Spinal cord (tissue), 10 donors: ENCODE measurements at places on chromosomes 13 and 19. TPM values are rescaled to one million over a fixed set of nuclear protein-coding genes. Genes with fewer than 3 reads are reported as not detected.

Gene TTC9B
- total RNA-seq, result 34.2 TPM

Gene CLC
- 1.2 TPM for total RNA-seq

Gene PVR
- 29.8 TPM for total RNA-seq

Gene ELAVL3
- total RNA-seq, result 69.0 TPM

Gene ACP7
- total RNA-seq, result 0.10 TPM

Gene SMARCA4
- 110 TPM for total RNA-seq

Gene CD37
- total RNA-seq, result 10.5 TPM

Gene CGB5
- 1.4 TPM for total RNA-seq

Gene SPACA4
- total RNA-seq, result not detected

Gene AP1M1
- total RNA-seq, result 61.3 TPM

Gene PPM1N
- 1.5 TPM for total RNA-seq

Gene CLEC11A
- total RNA-seq, result 44.7 TPM

Gene B3GNT3
- not detected for total RNA-seq

Gene DPF1
- 12.4 TPM for total RNA-seq

Gene IGSF23
- not detected for total RNA-seq

Gene CYP2A6
- not detected for total RNA-seq

Gene APC2
- 46.3 TPM for total RNA-seq

Gene SMIM44
- total RNA-seq, result not detected

Gene PSG2
- total RNA-seq, result 0.44 TPM
